ENCODE measurements at places on chromosomes 13 and 19. TPM values are rescaled to one million over a fixed set of nuclear protein-coding genes. Genes with fewer than 3 reads are reported as not detected.
A peak's percentile ranks its signal among the peaks of the same experiment; 100 is the strongest.

DNA sequence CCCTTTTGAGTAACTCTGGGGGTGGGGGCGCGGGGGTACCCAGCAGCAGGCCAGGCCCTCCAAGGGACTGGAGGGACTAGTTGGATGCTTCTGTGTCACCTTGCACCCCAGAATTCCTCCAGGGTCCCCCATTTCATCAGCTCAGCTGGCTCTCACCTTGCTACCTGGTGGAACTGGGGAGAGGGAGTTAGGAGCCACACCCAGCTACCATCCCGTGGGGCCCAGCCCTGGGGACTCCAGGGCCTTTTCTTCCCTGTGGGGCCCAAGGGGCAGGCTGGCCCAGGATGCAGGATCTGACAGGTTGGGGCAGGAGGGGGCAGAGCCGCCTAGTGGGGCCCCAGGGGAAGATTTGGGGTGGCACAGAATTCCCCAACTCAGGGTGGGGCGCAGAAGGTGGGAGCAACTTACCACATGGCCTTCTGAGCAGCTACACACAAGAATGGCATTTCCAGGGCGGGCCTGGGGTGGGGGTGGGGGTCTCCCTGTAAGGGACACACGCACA lies 32.8 kb upstream of the NANOS3 start:
- peak overlapping the region; percentile 100 for H3K27ac ChIP-seq
- no peaks in the 10 kb centered on the region for H3K27me3 ChIP-seq
- peaks cover 83% of the 10 kb centered on the region for H3K4me1 ChIP-seq
- DNase-seq = no peak
- H3K36me3 ChIP-seq = no peaks in the 10 kb centered on the region
- no peak overlapping the region for H3K4me3 ChIP-seq

Gene SWSAP1
- total RNA-seq = 1.5 TPM

Gene ZNF549
- total RNA-seq = 4.9 TPM

DNA sequence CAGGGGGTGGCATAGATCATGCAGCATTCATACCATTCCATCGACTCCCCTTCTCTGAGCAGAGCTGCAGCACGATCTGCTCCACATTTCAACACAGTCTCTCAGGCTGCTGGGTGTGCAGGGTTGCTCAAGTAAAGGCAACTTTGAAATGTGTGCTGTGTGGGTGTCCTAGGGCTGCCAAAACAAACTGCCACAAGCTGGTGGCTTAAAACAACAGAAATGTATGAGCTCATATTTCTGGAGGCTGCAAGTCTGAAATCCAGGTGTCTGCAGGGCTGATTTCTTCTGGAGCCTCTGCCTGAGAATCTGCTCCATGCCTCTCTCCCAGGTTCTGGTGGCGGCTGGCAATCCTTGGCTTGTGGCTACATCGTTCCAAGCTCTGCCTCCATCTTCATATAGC lies 63.7 kb upstream of the WDFY2 start:
- H3K36me3 ChIP-seq = no peaks in the 10 kb centered on the region
- H3K4me3 ChIP-seq = no peak overlapping the region
- H3K27ac ChIP-seq = no peak overlapping the region
- H3K27me3 ChIP-seq = no peaks in the 10 kb centered on the region
- H3K4me1 ChIP-seq = no peaks in the 10 kb centered on the region

Gene CGB3
- total RNA-seq = not detected

Gene OSCAR
- 1.2 TPM for total RNA-seq

- no peak for DNase-seq
- no peak overlapping the region for H3K27ac ChIP-seq
- H3K4me1 ChIP-seq = no peaks in the 10 kb centered on the region
- no peaks in the 10 kb centered on the region for H3K27me3 ChIP-seq
- no peaks in the 10 kb centered on the region for H3K36me3 ChIP-seq
Measured at GRCh38 chr13:80100636-80101035, 240.3 kb downstream of the SPRY2 start.

Gene TBXA2R
- total RNA-seq = 1.7 TPM

Gene CA11
- total RNA-seq = 7.9 TPM

Gene CBLC
- 42.2 TPM for total RNA-seq

DNA sequence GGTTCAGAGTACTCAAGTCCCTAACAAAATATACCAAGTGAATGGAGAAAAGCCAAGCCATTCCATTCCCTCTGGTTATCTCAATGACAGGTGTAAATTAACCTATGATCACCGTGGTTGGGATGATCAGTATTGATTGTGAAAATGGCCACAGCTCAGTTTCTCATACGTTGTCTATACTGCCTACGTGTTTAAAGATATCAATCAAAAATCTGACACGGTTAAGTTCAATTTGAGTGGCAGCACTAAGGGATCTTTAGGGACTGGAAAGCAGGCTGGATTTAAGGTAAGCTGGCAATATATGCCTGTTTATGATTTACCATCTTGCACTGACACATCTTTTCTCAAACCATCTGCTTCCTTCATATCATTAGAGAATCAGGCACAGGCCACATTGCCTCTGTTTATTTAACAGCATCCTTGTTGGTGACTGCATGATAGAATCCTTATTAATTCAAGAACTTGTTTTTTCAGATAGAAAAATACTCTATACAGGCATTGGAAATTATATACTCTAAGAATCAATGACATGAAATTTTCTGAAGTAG lies 907.9 kb downstream of the PCDH9 start:
- H3K36me3 ChIP-seq = no peaks in the 10 kb centered on the region
- no peak for DNase-seq
- no peak overlapping the region for H3K27ac ChIP-seq

Gene SIN3B
- 68.5 TPM for total RNA-seq

GRCh38 chr13:113734826-113735125 lies 24.2 kb upstream of the TMEM255B start:
- H3K4me1 ChIP-seq = peaks cover 3% of the 10 kb centered on the region
- no peaks in the 10 kb centered on the region for H3K36me3 ChIP-seq
- no peak overlapping the region for H3K4me3 ChIP-seq

GRCh38 chr19:49514151-49514550 lies 1.7 kb downstream of the FCGRT start:
- H3K27me3 ChIP-seq = no peaks in the 10 kb centered on the region
- H3K4me3 ChIP-seq = peak overlapping the region; percentile 74
- DNase-seq = no peak

Gene FBXO17
- total RNA-seq = 44.0 TPM

GRCh38 chr13:30017880-30018279 lies 167.5 kb upstream of the UBL3 start:
- no peaks in the 10 kb centered on the region for H3K36me3 ChIP-seq
- H3K4me1 ChIP-seq = no peaks in the 10 kb centered on the region
- no peak overlapping the region for H3K27ac ChIP-seq
- H3K27me3 ChIP-seq = no peaks in the 10 kb centered on the region
- DNase-seq = no peak
- no peak overlapping the region for H3K4me3 ChIP-seq

DNA sequence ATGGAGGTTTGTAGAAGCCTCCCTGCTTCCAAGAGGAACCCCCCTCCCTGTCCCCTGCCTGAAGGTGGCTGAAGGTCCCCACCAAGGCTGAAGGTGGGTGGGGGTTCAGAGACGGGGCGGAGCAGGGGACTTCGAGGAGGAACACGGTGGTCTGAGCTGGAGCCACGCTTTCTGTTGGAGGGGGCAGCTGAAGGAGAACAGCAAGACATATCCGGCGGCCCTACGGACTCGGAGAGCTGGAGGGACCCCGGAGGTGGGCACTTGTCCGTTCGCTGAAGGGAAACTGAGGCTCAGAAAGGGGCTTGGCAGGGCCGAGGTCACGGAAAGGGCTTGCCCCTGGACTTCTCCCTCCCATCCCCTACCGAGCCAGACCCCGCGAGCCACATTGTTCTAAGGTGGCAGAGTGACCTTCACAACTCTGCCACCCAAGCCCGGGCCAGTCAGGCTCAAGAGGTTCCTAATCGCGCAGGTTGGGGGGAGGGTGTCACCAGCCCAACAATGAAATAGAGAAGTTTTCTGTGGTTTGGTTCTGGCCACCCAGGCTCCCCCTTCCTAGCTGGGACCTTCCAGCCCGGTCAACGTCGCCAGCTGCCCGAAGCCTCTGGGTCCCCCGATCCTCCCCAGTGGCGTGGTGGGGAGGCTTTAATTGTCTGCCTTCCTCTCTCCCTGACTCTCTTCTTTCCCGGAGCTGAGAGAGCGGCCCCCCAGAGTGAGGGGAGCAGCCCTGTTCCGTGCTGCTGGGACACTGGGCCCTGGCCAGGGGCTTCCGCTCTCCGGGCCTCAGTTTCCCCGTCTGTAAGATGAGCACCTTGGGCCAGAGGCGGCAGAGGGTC lies 15.5 kb upstream of the KCNN1 start:
- peaks cover 53% of the 10 kb centered on the region for H3K4me1 ChIP-seq
- no peak for DNase-seq
- H3K27me3 ChIP-seq = peaks cover 18% of the 10 kb centered on the region

- H3K27ac ChIP-seq = peak overlapping the region; percentile 22
- peaks cover 17% of the 10 kb centered on the region for H3K4me1 ChIP-seq
- H3K36me3 ChIP-seq = no peaks in the 10 kb centered on the region
- H3K27me3 ChIP-seq = no peaks in the 10 kb centered on the region
- no peak overlapping the region for H3K4me3 ChIP-seq
Measured at GRCh38 chr13:113907635-113908617, 44.0 kb upstream of the GAS6 start.

DNA sequence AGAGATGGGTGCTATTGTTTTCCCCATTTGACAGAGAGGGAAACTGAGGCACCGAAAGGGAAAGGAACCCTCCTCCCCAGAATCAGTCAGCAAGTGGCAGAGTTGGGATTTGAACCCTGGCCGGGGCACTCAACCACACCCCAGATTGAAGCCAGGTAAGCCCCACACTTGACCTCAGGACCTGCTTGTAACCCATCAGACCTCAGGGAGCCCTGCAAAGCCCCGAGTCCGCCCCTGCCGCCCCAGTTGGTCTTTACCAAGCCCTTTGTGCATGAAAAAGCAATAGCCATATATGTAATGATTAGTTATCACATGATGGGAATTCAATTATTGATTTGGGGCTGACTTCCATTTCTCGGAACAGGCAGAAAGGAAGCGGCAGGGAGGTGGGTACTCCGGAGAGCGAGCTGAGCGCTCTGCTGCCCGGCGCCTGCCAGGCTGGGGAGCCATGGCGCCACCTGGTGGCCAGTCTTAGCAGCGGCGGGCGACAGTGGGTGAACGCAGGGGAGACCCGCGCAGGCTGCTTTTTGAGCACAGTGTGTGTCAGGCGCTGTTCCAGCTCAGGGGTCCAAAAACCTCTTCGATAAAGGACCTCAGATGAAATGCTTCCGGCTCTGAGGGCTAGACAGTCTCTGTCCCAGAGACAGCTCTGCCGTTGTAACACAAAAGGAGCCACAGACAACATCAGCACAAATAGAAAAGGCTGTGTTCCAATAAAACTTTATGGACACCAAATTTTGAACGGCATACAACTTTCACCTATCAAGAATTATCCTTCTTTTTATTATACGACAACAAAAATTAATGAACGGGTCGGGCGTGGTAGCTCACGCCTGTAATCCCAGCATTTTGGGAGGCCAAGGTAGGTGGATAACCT lies 82.9 kb upstream of the CACNA1A start:
- H3K27ac ChIP-seq = no peak overlapping the region
- H3K4me3 ChIP-seq = no peak overlapping the region
- no peaks in the 10 kb centered on the region for H3K27me3 ChIP-seq
- no peaks in the 10 kb centered on the region for H3K36me3 ChIP-seq

Gene ZIC2
- not detected for total RNA-seq

GRCh38 chr19:46481223-46481848 lies 10.0 kb upstream of the PNMA8A start:
- no peaks in the 10 kb centered on the region for H3K27me3 ChIP-seq
- no peak overlapping the region for H3K4me3 ChIP-seq
- peaks cover 5% of the 10 kb centered on the region for H3K4me1 ChIP-seq

Gene ZNF154
- 2.2 TPM for total RNA-seq

DNA sequence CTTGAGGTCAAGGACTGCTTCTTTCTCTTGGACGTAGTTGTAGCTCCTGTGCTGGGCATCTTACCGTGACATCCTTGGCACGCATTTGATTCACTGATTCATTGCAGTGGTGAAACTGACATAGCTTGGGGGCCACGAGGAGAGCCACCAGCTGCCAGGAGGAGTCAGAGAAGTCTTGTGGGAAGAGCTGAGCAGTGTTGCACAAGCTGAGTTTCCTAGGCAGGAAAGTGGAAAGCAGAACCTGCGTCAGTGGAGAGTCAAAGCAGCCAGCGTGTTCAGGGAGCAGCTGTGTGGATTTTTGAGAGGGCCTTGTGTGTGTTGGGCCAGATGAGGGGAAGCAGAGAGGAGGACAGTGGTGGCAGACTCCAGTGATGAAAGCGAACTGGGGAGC lies 5.3 kb upstream of the GPR183 start:
- H3K4me1 ChIP-seq = peaks cover 39% of the 10 kb centered on the region
- H3K4me3 ChIP-seq = no peak overlapping the region
- H3K27ac ChIP-seq = peak overlapping the region; percentile 38
- H3K27me3 ChIP-seq = no peaks in the 10 kb centered on the region
- no peaks in the 10 kb centered on the region for H3K36me3 ChIP-seq
- DNase-seq = no peak

- no peaks in the 10 kb centered on the region for H3K27me3 ChIP-seq
- no peaks in the 10 kb centered on the region for H3K4me1 ChIP-seq
- H3K4me3 ChIP-seq = no peak overlapping the region
- no peak for DNase-seq
- H3K27ac ChIP-seq = no peak overlapping the region
Measured at GRCh38 chr13:23760000-23760399, 129.2 kb downstream of the MIPEP start.

- no peaks in the 10 kb centered on the region for H3K36me3 ChIP-seq
- DNase-seq = no peak
- peak overlapping the region; percentile 95 for H3K4me3 ChIP-seq
- H3K27ac ChIP-seq = no peak overlapping the region
- H3K4me1 ChIP-seq = peaks cover 19% of the 10 kb centered on the region
- H3K27me3 ChIP-seq = no peaks in the 10 kb centered on the region
Measured at GRCh38 chr19:58466089-58466759, 656 bp upstream of the ZNF324 start.

- H3K4me3 ChIP-seq = no peak overlapping the region
- H3K27me3 ChIP-seq = no peaks in the 10 kb centered on the region
- no peaks in the 10 kb centered on the region for H3K36me3 ChIP-seq
- DNase-seq = no peak
Measured at GRCh38 chr13:21541980-21542379, 62.0 kb downstream of the MICU2 start.

Gene MBD3L3
- not detected for total RNA-seq

- no peak for DNase-seq
- H3K4me1 ChIP-seq = peaks cover 41% of the 10 kb centered on the region
- H3K4me3 ChIP-seq = no peak overlapping the region
- no peaks in the 10 kb centered on the region for H3K27me3 ChIP-seq
- peak overlapping the region; percentile 97 for H3K27ac ChIP-seq
Measured at GRCh38 chr13:30418075-30418716, 4.1 kb upstream of the UBE2L5 start.

Gene FARSA
- 44.2 TPM for total RNA-seq

- no peaks in the 10 kb centered on the region for H3K27me3 ChIP-seq
- no peak overlapping the region for H3K4me3 ChIP-seq
- DNase-seq = no peak
- H3K36me3 ChIP-seq = no peaks in the 10 kb centered on the region
Measured at GRCh38 chr13:108226184-108226583, 8.0 kb downstream of the ABHD13 start.

DNA sequence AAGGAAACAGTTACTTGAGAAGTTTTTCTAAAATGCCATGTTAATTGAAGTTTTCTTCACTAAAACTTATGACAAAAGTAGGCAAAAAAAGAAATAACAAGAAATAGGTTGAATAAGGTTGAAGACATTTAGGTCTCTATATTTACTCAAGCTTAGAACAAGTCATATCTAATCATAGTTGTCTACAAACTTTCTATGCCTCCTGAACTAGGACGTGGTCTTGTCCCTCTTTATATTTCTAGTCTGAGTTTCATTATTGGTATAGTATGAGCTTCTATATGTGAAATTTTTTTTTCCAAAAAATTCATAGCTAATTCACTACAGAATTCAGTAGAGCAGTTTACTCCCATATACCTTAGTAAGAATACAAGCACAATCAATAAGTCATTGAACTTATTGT lies 836.4 kb downstream of the SLITRK6 start:
- H3K4me3 ChIP-seq = no peak overlapping the region
- H3K27me3 ChIP-seq = no peaks in the 10 kb centered on the region
- no peak overlapping the region for H3K27ac ChIP-seq
- no peak for DNase-seq
- H3K36me3 ChIP-seq = no peaks in the 10 kb centered on the region
- H3K4me1 ChIP-seq = no peaks in the 10 kb centered on the region

All from vagina (tissue), 2 donors.